ENCODE measurements at places on chromosomes 16 and 17.

GRCh38 chr17:68060336-68060735 lies 24.8 kb downstream of the KPNA2 start:
- DNase-seq = no peak
- no peaks in the 10 kb centered on the region for H3K4me1 ChIP-seq
- no peak overlapping the region for H3K4me3 ChIP-seq
- no peaks in the 10 kb centered on the region for H3K27me3 ChIP-seq

- peaks cover 4% of the 10 kb centered on the region for H3K36me3 ChIP-seq
- no peak overlapping the region for H3K27ac ChIP-seq
- no peak for DNase-seq
- peaks cover 24% of the 10 kb centered on the region for H3K4me1 ChIP-seq
These were observed 5.8 kb downstream of the LGALS3BP start for GRCh38 chr17:78973792-78974520.

GRCh38 chr17:491086-492021 lies 138.7 kb upstream of the RPH3AL start:
- peak; percentile 58 for DNase-seq
- peaks cover 16% of the 10 kb centered on the region for H3K4me1 ChIP-seq
- no peaks in the 10 kb centered on the region for H3K36me3 ChIP-seq
- H3K4me3 ChIP-seq = peak overlapping the region; percentile 54

DNA sequence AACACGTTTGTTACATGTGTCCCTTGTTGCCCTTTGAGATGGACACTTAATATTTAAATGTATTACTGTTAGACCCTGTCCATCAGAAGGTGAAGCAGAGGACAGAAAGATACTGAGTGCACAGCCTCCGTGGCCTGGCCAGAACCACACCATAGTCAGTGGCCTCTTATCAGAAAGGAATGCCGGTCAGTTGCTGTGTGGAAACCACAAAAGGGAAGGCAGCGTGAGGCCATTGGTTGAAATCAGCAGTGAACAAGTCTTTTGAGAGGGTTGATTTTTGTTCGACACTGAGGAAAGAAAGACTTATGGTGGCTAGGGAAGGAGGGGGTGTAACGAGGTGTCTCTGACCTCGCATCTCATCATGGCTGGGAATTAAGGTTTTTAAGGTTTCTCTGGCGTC lies 85.4 kb upstream of the CLEC18A start:
- H3K27ac ChIP-seq = peak overlapping the region; percentile 81
- no peaks in the 10 kb centered on the region for H3K27me3 ChIP-seq
- H3K4me3 ChIP-seq = no peak overlapping the region
- H3K36me3 ChIP-seq = no peaks in the 10 kb centered on the region
- DNase-seq = no peak
- no peaks in the 10 kb centered on the region for H3K4me1 ChIP-seq

GRCh38 chr17:81867991-81868673 lies 3.0 kb downstream of the ARHGDIA start:
- no peak overlapping the region for H3K4me3 ChIP-seq
- DNase-seq = no peak
- peaks cover 10% of the 10 kb centered on the region for H3K36me3 ChIP-seq
- H3K27me3 ChIP-seq = no peaks in the 10 kb centered on the region
- H3K4me1 ChIP-seq = peaks cover 23% of the 10 kb centered on the region

DNA sequence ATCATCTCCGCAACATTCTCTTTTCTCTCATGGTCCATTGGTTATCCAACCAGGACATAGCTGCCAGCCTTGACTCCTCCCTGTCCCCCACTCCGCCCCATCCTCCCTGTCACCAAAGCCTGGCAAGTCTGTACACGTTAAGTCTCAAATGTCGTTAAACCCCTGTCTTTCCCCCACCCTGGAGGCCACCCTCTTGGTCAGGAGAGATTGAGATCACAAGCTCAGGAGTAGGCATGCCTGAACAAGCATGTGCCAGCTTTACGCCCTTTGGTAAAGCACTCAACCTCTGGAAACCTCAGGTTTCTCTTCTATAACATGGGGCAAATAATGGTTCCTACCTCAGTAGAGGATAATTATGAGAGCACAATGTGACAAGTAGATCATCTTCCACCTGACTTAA lies 38.1 kb upstream of the CCL1 start:
- H3K4me1 ChIP-seq = peaks cover 17% of the 10 kb centered on the region
- DNase-seq = no peak
- no peak overlapping the region for H3K27ac ChIP-seq
- H3K36me3 ChIP-seq = no peaks in the 10 kb centered on the region
- H3K27me3 ChIP-seq = peaks cover 18% of the 10 kb centered on the region

DNA sequence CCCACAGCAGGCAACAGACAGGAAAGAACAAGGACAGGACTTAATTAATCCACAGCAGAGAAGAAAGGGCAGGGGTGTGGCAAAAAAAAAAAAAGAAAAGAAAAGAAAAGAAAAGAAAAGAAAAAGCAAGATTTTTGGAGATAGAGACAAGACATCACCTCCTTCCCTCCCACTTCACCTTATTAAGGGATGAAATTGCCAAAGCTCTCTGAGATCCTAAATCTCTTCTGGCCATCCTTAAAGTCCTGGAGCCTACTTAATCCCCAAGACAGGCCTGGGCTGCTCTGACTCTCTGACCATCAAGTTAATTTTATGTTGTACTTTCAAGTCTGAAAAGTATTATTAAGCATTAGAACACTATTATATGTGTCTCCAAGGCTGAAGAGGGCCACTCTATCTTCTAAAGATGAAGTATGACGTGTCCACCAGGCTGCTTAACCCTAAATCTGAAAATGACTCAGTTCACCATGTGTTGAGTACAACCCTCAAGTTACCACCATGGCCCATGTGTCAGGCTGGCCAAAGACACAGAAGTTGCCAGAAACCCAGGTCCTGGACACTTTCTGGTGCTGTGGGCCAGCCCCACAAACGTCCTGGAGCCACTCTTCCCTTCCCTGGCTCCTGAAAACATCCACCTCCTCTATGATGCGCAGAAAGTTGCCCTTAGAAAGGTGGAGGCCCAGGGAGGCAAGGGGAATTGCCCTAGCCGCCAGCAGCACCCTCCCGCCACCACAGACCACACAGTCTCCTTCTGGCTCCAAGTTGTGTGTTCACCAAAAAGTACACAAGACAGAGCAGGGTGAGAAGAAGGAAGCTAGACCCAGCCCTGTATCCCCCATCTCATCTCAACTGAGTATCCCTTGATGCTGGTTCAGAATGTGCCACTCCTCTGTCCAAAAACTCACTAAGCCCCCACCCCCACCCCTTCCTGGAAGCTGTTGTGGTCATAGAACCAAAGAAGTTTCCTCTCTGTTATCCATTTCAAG lies 2.7 kb downstream of the SOCS1 start:
- H3K27me3 ChIP-seq = no peaks in the 10 kb centered on the region
- no peak for DNase-seq
- H3K4me3 ChIP-seq = peak overlapping the region; percentile 77
- H3K4me1 ChIP-seq = peaks cover 41% of the 10 kb centered on the region
- peaks cover 19% of the 10 kb centered on the region for H3K36me3 ChIP-seq
- H3K27ac ChIP-seq = peak overlapping the region; percentile 84

GRCh38 chr16:9499941-9500593 lies 408.6 kb downstream of the HAPSTR1 start:
- H3K36me3 ChIP-seq = peaks cover 5% of the 10 kb centered on the region
- H3K27ac ChIP-seq = no peak overlapping the region
- no peak overlapping the region for H3K4me3 ChIP-seq

DNA sequence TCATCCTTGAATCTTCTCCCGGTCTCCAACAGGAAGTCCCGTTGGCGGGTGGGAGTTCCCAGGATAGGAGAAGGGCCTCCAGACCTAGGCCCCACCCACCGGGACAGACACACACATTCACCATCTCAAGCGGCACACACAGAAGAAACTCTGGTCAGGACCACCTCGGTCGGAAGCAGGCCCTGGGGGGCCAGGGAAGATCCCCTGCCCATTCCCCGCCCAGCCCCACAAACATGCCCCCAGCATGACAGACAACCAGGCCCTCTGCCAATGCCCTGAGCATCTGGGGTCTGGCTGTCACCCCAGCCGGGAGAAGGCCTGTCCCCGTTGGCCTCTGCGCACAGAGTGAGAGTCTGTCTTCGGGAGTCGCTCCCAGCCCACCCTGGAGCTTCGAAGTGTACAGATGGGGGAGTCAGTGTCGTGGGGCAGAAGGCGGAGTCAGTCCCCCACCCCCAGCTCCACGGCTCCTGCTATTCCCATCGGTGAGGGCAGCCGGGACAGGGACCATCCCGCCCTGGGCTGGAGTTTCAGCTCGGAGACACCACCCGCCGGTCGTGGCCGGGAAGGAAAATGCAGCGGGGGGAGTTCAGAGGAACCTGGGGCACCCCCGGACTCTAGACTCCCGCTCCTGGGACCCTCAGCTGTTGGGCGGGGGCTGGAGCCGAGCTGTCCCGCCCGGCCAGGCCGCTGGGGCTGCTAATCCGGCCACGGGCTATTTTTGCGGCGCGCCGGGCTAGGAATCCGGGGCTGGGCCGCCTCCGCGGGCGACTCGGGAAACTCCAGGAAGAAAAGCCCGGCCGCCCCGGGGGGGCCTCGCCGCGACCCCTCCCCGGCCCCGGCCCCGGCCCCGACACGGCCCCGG lies 660 bp downstream of the RHBDF1 start:
- no peaks in the 10 kb centered on the region for H3K36me3 ChIP-seq
- peak overlapping the region; percentile 88 for H3K27ac ChIP-seq
- H3K27me3 ChIP-seq = no peaks in the 10 kb centered on the region
- peak overlapping the region; percentile 81 for H3K4me3 ChIP-seq
- peaks cover 59% of the 10 kb centered on the region for H3K4me1 ChIP-seq

DNA sequence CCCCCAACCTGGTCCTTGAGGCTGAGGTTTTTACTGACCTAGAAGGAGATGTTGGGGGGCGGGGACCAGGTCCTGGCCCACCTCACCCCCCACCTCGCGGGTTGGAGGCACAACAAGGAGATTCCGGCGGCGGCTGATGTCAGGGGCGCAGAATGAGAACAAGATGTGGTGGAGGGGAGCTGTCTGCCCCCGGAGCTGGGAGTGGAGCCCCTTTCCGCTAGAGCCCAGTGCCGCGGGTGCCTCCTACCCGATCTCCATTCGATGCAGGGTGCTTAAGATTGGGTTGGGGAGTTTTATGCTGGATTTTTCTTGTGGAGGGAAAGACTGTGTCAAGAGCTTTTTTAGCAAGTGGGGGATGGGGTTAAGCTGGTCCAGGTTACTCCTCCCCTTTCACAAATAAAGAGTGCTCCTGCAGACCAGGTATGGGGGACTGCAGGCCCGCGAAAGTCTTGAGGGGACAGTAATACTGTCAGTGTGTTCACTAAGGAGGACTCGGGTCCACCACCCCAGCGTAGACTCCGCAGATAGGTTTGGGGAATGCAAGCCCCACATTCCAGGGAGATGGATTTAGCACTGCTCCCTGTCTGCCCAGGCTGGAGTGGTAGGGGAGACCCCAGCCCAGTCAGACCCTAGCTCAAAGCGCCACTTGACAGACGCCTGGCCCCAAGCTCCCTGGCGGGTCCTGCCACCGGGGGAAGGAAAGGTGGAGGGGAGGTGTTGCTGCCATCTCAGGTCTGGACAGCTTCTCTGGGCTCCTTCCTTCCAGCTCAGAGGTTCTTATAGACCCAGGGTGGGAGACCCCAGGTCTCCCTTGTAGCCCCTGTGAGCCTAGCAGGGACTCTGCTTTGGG lies 2.0 kb downstream of the CACNA1G start:
- DNase-seq = peak; percentile 40
- H3K27me3 ChIP-seq = peaks cover 83% of the 10 kb centered on the region
- peaks cover 40% of the 10 kb centered on the region for H3K4me1 ChIP-seq
- H3K36me3 ChIP-seq = no peaks in the 10 kb centered on the region

DNA sequence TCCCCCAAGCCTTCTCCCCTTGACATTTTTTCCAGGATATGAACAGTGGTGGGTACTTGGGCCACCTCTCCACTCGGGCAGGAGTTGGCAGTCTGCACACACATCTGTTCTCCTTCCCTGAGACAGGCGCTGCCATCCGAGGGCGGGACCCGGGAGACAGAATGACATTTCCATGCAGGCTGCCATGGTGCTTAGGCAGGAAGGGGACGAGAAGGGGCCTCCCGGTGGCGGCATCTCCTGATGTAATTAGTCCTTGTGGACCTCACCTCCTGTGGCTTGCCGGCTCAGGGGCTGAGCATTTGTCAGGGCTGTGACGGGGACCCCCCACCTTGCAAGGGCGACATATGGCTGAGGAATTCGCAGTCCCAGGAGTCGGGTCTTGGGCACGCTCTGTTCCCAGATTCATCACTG lies 197.2 kb downstream of the FOXL1 start:
- peaks cover 9% of the 10 kb centered on the region for H3K4me1 ChIP-seq
- H3K4me3 ChIP-seq = no peak overlapping the region
- DNase-seq = no peak
- H3K36me3 ChIP-seq = no peaks in the 10 kb centered on the region

GRCh38 chr17:43880420-43880991 lies 26.8 kb downstream of the MPP2 start:
- H3K27me3 ChIP-seq = no peaks in the 10 kb centered on the region
- H3K36me3 ChIP-seq = 0 out of 2 replicates have a peak, but pooled peaks cover 2% of the 10 kb centered on the region
- no peak overlapping the region for H3K27ac ChIP-seq
- peaks cover 14% of the 10 kb centered on the region for H3K4me1 ChIP-seq
- no peak overlapping the region for H3K4me3 ChIP-seq

DNA sequence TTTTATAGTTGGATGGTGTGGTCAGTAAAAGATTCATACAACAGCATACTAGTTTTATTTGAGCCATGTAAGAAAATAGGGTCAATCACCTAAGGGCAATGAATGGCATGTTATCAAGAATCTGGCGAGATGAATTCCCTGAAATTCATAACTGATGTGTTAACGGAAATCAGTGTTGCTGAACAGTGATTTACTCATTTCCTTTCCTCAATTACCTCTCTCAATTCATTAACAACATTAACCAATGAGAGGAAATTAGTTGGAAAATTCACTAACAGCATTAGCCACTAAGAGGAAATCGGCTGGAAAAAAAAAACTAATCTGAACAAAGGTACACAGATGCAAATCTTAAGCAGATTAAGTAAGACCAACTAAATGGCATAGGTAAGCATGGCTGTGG lies 6.3 kb downstream of the CMTR2 start:
- no peak for DNase-seq
- peaks cover 31% of the 10 kb centered on the region for H3K36me3 ChIP-seq
- no peak overlapping the region for H3K4me3 ChIP-seq

DNA sequence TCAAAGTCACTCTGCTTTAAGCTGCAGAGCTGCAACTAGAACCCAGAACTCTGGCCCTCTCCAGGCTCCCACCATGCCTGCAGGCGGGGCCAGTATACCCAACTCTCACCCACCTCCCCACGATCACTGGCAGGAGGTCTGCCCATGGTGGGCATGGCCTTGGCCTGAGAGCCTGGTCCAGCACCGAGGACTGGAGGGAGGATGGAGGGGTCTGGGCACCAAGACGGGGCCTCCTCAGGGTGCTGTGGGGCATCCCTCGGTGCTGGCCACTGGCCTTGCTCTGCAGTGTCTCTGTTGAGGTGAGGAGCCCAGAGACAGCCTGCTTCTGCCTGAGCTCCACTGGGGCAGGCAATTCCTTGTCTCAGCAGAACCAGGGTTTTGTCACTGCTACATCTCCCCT lies 1.5 kb upstream of the KRT16 start:
- no peaks in the 10 kb centered on the region for H3K27me3 ChIP-seq
- peaks cover 13% of the 10 kb centered on the region for H3K4me1 ChIP-seq
- no peaks in the 10 kb centered on the region for H3K36me3 ChIP-seq
- H3K27ac ChIP-seq = no peak overlapping the region
- no peak overlapping the region for H3K4me3 ChIP-seq

Data from WTC11 (cell line).